Epithelial cell of proximal tubule (primary cell): ENCODE measurements at places on chromosomes 3 and 15. TPM values are rescaled to one million over a fixed set of nuclear protein-coding genes. Genes with fewer than 3 reads are reported as not detected.

DNA sequence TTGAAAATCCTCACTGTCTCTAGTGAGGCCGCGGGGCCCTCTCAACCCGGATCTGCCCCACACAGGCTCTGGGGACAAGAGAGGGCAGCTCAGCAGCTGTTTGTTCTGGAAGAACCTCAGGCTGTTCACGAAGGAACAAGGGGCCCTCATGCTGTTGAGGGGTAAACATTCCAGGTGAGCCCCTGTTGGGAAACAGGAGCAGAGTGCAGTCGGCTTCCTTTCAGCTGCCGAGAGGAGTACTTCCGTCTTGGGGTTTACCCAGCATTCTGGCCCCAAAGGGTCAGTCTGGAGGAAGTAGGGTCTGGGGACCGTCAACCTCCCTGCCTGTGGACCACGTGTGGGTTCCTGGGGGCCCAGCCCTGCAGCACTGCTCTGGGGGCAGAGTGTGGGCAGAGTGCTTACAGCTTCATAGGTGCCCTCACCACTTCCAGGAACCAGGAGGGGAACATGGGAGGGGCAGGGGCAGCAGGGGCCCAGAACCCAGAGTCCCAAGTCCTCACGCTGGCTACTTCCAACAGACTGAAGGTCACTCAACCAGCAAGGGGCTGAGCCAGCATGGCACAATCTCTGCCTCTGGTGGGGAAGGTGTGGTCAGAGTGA, 49.2 kb upstream of the CTSH start:
- DNase-seq = no peak

GRCh38 chr15:63329567-63330350, 51.9 kb downstream of the CA12 start:
- no peak for DNase-seq

The ROBO1 gene
- 19.4 and 21.6 TPM in 2 replicates for total RNA-seq

The TRA2B gene
- total RNA-seq = 140 and 239 TPM in 2 replicates

DNA sequence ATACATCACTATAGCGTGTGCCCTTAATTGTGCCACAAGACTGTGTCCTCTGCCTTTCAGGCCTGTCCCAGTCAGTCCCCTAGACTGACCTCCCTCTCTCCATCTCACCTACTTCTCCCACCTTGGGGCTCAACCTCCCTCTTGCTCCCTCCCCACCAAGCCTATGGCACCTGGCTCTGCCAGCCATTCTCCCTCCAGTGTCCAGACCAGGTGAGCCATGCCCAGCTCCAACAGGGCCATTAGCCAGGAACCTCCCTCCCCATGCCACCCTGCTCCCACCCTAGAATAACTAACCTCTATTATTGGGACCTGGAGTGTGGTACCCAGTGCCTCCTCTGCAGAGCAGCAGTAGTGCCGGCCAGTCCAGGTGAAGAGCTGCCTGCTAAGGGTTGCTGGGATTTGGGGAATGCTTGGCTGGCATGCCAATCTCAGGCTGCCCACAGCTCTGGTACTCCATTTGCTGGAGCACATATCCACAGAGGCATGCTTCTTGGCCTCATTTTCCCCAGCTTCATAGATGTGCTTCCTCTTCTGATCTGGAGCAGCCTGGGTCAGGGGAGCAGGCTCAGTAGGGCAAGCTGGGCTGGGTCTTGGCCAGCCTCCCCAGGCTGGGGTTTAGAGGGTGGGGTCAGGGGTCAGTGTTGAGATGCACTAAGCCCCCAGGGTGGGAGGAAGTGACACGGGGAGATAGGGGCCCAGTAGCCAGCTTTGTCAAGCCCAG, 38.8 kb downstream of the SAXO2 start:
- DNase-seq = no peak
